ENCODE measurements at places on chromosomes 1 and 21.
A peak's percentile ranks its signal among the peaks of the same experiment; 100 is the strongest.

DNA sequence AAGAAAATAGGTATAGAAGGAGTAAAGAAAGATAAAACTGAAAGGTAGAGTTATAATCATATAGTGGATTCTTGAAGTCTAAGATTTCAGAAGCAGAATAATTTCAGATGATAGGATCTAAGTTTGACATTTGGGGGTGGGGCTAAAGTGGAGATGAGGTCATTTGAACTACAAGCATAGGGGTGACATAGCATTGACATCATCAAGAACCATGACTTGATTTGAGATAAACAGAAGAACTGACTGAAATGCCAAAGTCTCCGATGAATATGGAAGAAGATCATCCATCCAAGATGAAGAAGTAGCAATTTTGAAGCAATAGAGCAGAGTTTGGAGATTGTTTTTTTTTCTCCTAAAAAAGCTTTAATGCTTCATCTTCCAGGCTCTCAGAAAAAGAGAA is 122.3 kb downstream of the MACF1 start:
- DNase-seq, result no peak

- DNase-seq, result no peak
Observed at GRCh38 chr1:147560765-147561471, 19.6 kb downstream of the BCL9 start.

- DNase-seq, result no peak
Observed at GRCh38 chr1:15180945-15181523, 27.5 kb downstream of the TMEM51 start.

- DNase-seq, result no peak
Observed at GRCh38 chr1:163166886-163167555, 35.7 kb downstream of the RGS5 start.

GRCh38 chr1:186689907-186690306 is 9.7 kb upstream of the PTGS2 start:
- no peak for DNase-seq

DNA sequence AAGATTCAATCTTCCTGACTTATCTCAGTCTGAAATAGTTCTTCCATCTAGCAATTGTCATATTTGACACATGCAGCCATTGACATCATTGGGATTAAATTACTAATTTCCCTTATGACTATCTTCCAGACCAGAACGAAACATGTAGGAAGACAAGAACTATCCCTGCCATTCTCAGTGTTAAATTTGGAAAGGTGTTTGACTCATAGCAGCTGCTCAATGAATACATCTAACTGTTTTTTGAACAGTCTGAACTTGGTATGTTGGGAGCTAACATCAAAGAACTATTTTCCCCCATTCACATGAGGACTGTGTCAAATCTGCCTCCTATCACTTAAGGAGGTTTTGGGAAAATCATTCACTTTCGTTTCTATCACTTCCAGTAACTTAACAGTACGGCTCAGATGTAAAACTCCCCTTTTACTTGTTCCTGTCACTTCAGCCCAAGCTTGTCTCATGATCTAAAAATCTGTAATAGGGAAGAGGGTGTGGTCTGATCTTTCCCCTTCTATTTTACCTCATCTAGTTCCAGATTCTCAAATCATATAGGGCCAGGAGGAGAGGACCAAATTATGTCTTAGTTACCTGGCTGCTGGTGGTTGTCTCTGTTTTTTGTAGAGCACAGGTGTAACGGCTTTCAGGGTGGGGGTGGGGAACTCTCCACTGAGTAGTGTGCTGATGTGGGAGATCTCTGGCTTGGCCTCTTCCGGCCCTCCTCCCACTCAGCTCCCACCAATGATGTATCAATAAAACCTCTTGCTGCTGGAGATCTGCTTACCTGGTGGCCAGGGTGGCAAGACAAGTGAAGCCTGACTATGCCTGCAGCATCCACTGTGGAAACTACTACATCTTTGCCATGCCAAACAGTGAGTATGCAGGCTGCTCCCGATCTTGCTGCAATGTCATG is 26.2 kb upstream of the SLAMF1 start:
- no peak for DNase-seq

GRCh38 chr21:24369746-24370145 is 1237.5 kb downstream of the MRPL39 start:
- DNase-seq, result no peak

GRCh38 chr1:239805042-239805441 is 286.6 kb upstream of the FMN2 start:
- no peak for DNase-seq

GRCh38 chr1:20271498-20272400 is 18.9 kb upstream of the VWA5B1 start:
- no peak for DNase-seq

GRCh38 chr21:36773117-36773516 is 74.2 kb downstream of the SIM2 start:
- no peak for DNase-seq

DNA sequence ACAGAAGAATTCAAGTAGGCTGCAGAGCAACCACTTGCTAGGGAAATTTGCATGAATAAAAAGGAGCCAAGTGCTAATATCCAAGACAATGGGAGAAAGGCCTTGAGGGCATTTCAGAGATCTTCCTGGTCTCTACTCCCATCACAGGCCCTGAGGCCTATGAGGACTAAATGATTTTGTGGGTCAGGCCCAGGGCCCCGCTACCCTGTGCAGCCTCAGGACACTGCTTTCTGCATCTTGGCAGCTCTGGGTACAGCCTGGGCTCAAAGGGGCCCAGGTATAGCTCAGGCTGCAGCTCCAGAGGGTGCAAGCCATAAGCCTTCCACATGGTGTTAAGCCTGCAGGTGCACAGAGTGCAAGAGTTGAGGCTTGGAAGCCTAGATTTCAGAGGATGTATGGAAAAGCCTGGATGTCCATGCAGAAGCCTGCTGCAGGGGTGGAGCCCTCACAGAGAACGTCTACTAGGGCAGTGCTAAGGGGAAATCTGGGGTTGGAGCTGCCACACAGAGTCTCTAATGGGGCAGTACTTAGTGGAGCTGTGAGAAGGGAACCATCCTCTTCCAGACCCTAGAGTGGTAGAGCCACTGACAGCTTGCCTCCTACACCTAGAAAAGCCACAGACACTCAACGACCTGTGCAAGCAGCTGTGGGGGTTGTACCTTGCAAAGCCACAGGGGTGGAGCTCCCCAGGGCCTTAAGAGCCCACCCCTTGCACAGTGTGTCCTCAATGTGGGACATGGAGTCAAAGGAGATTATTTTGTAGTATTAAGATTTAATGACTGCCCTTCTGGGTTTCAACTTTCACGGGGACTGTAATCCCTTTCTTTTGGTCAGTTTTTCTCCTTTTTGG is 13.7 kb upstream of the ACTRT2 start:
- no peak for DNase-seq

DNA sequence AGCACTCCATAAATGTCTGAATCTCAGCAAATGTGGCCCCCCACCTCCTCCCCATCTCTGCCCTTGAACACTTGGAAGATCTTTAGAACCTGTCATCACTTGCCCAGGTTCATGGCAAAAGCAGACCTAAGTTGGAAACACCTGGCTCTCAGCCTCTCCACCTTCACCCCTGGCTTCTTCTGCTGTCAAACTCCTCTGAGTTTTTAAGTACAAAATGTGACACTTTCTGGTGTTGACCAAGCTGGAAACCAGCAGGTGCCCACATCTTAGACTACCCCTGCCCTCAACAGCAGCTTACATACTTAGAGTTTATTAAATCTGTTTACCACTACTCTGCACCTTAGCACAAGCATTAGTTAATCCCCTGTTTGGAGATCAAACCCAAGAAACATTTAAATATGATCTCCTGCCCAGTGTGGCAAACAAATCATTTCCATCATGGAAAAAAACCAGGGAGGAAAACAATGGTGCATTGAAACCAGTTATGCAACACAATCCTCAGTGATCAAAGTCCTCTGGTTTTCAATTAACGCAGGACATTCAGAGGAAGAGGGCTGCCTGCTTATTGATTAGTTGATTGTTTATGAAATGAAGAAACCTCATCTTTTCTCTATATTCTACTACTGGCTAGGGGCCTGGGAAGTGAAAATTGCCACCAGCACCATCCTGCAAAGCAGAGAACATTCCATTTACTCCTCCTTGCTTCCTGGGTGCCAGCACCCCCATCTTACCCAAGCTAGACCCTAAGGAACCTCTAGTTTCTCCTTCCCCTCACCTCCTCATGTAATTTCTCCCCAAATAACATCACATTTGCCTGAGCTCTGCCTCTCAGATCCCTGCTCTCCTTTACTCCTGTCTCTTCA is 139.4 kb upstream of the RAB4A start:
- DNase-seq, result no peak

DNA sequence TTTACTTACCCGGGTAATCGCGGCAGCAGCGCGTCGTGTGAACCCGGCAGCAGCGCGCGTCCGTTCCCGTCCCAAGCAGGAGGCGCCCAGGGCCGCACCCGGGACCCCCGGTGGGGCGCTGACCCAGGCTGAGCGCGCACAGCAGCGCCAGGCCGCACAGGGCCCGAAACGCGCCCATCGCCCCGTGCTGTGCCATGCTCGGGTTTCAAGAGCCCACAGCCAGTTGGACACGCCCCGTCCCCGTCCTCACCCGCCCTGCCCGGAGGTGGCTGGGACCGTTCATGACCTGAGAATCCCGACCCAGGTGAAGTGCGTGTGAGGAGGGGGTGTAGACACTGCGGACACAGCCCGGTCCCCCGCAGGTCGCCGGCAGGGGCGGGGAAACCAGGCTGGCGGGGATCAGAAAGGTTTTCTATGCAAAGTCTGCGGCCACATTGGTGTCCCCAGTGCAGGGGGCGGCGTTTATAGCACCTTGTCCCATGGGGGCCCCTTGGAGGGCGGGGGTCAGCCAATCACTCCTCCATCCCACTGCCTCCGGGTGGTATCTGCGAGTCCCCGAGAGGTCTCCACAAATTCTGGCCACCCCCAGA is at the start of gene TNFRSF18:
Gene TNFRSF18 (minus strand): TSS at position 217 of the 590 bp plus-strand sequence. CDS start 21 bp downstream, at position 196.
- DNase-seq, result no peak

GRCh38 chr1:113929750-113930498 is 800 bp downstream of the HIPK1 start:
- DNase-seq, result peak; percentile 26

DNA sequence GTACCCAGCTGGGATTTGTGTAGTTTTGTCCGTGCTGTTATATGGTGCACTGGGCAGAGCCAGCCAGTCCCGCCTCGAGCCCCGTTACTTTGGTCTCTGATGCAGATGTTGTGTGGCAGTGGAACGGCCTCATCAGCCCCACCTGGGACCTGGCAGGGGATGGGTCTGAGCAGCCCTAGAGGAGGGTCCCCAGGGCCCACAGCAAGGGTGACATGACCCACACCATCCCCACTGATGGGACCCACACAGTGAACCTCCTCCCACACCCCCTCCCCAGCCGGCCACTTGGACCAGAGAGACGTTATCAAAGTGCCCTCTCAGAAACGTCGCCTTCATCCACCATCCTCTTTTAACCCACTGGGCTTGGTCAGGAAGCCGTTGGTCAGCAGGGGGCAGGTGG is 42.0 kb upstream of the PCBP3 start:
- DNase-seq, result no peak

DNA sequence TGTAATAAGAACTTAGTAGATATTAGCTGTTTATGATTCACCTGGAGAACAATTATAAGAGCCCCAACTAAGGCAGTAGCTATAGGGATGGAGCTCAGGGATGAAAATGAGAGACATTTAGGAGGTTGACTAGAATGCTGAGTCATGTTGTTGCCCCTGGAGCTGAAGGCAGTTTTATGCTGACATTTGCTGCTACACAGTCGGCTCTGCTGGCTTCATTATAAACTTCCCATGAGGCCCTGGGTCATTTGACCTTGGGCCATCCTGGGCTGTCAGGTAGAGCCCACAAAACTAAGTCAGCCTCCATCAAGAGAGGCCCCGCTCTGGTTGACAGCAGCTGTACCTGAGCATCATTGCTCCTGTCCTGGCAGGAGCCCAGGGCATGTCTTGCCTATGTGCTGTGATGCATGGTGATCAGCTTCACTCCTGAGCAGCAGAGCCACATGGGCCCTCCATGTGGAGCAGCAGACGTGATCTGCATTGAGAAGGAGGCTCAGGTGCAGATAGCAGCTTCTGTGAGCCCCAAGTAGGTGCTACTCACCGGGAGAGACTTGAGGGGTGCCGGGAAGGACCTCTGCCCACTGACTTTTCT is 112.4 kb downstream of the TBX19 start:
- DNase-seq, result no peak

- DNase-seq, result no peak
Observed at GRCh38 chr1:192430644-192431043, 113.9 kb downstream of the RGS21 start.

DNA sequence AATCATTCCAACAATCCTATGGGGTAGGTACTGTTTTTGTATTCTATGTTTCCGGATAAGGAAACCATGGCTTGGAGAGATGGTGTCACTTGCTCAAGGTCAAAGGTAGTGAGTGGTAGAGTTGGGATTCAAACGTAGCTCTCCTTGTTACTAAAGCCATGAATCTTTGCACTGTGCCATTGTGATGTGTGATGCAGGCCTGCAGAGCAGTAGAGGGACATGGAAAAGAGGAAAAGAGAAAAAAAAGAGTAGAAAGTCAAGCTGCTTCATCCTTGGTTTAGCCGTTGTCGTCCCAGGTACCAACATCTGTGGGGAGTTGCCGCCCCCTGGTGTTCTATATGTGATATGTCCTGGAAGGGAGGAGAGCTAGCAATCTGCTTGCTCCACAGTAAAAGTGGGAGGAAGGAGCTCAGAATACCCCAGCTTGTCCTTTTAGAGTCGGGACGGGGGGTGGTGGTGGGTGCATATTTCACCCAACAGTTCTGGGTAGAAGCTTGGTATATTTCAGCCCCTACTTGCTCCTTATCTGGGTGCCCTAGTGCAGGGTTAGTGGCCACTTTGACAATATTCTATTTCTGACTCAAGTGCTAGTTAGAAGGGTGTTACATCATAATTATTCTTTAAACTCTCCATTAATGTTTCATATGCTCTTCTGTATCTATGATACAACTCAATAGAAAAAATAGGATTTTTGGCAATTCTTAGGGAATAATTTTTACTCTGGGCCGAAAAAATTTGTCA is 98.4 kb downstream of the EBNA1BP2 start:
- DNase-seq, result peak; percentile 54

- no peak for DNase-seq
Observed at GRCh38 chr1:150813028-150813707, 5.1 kb upstream of the CTSK start.

DNA sequence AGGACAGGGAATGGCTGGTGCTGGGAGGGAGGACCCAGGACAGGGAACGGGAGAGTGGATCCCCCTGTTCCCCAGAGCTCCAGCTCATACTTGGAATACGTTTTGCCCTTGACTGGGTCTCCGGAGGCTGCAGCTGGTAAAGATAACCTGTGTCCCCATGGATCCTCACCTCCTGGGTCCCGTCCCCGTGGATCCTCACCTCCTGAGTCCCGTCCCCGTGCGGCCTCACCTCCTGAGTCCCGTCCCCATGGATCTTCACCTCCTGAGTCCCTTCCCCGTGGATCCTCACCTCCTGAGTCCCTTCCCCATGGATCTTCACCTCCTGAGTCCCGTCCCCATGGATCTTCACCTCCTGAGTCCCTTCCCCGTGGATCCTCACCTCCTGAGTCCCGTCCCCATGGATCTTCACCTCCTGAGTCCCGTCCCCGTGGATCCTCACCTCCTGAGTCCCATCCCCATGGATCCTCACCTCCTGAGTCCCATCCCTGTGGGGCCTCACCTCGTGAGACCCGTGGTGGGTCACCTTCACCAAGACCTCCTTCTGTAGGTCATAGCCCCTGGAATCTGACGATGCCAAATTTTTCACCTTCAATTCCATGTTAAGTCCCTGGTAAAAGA is 61.4 kb downstream of the SCCPDH start:
- DNase-seq, result no peak

Measured in stimulated activated CD4-positive, alpha-beta T cell treated with anti-CD3 and anti-CD28 coated beads, TNF-alpha, amount 100 ng/mL, for 48 hours (primary cell).